ENCODE measurements at places on chromosomes 4 and X. TPM values are rescaled to one million over a fixed set of nuclear protein-coding genes. Genes with fewer than 3 reads are reported as not detected.

The MND1 gene
- 15.5 TPM for total RNA-seq

The GAB1 gene
- total RNA-seq: 49.3 TPM

The CT45A5 gene
- not detected for total RNA-seq

The HMX1 gene
- not detected for total RNA-seq

The GPR34 gene
- total RNA-seq: not detected

The TEX13C gene
- not detected for total RNA-seq

The MAGEA2B gene
- not detected for total RNA-seq

The RTL5 gene
- total RNA-seq: 4.3 TPM

The CITED1 gene
- total RNA-seq: not detected

DNA sequence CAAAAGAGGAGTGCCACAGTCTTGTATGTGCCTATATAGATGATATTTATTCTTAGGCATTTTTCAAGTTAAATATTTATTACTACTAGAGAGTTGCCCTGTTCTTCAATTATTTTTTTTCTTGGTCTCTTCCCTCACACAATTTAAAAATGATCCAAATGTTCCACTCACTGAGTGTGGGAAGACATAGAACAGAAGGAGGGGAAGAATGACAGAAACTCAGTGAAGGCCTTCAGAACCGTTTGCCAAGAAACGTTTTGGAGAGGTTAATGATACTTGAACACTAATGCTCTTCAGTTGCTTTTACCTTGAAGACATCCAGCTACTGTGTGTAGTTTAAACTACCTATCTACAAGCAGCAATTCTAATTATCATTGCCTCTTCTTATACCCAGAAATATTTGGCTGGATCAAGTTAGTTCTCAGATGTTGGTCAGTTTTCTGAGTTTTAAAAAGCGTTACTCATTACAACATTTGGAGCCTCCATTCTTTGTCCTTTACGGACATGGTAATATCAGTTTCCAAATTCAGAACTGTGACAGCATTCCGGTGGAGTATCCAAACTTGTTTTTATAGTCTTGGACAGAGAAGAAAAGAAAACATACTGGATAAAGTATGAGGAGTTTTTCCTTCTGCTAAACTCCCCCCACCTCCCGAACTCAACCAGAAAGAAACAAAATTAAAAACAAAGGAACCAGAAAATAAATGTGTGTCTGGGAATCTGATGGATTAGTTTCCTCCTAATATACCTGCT lies 389.7 kb downstream of the SPRY1 start:
- no peak for DNase-seq

DNA sequence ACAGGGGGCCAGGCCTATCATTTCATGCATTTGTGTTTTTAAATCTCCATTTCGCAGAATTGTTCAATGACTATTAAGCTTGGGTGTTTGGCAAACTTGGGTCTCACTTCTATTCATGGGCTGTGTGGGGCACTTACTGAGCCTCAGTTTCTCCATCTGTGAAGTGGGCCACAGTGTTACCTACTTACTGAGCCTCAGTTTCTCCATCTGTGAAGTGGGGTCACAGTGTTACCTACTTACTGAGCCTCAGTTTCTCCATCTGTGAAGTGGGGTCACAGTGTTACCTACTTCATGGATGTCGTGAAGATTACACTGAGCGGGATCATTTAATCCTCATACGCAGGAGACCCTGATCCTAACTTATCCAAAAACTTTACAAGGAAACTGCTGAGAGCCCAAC lies 115.1 kb upstream of the STX18 start:
- no peak for DNase-seq

GRCh38 chr4:74230902-74231499 lies 73.1 kb downstream of the MTHFD2L start:
- peak; percentile 80 for DNase-seq

DNA sequence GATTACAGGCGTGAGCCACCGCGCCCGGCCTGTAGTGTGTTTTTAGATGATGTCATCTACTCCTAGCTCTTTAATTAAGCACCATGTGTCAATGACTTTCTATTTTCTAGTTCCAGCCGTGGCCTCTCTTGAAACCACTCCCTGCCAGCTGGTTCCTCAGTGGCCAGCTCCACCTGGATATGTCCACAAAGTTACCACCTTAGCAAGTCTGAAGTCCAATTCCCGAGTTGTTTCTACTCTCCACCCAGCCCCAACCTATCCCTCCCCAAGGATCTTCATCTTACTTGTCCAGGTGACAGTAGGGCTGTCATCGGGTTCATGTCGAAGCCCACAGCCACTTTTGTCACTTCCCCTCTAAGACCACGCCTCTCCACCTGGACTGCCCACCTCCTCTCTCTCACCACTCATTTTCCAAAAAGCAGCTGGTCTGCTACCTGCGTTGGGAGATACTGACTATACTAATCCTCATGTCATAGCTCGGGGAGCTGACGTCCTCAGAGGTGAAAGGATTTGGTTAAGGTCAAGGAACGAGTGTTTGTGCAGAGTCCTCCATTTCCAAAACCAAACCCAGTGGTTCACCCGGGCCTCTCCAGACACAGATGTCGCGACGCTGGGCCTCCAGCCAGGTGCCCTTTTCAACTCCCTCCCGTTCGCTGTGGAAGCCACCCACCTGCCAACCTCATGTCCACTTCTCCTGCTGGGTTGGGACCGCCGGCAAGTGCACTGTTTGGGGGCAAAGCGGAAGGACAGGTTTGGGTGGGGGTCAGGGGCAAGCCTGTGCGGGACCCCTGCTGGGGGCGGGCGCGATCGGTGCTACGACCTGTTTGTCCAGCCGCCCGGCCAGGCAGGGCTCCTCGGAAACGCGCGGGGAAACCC lies 704 bp downstream of the FAM3A start:
- no peak for DNase-seq

- DNase-seq: no peak
Observed at GRCh38 chr4:73070074-73070390, 516 bp upstream of the COX18 start.

GRCh38 chrX:130321550-130321949 lies 18.2 kb upstream of the SLC25A14 start:
- DNase-seq: no peak

DNA sequence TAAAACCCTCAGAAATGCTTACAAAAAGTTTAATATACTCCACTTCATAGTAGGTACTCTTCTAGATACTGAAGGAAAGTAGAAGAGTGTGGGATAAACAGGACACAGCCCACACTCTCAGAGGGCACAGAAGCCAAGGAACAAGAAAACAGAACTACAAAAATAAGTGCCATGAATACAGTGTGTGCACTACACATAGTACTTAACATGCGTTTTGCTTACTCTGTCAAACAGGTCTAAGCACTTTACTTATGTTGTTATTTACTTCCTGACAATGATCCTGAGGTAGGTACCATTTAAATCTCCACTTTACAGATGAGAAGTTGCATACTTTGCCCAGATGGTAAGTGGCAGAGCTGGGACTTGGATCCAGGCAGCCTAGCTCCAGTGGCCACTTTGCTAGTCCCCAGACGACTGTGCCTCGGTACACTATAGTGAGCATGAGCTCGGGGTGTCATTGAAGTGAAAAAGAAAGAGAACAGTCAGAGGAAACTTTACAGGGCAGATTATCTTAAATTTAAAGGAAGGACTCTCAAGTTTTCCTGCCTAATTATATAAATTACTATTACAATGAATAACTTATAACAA lies 120.3 kb downstream of the BANK1 start:
- no peak for DNase-seq

DNA sequence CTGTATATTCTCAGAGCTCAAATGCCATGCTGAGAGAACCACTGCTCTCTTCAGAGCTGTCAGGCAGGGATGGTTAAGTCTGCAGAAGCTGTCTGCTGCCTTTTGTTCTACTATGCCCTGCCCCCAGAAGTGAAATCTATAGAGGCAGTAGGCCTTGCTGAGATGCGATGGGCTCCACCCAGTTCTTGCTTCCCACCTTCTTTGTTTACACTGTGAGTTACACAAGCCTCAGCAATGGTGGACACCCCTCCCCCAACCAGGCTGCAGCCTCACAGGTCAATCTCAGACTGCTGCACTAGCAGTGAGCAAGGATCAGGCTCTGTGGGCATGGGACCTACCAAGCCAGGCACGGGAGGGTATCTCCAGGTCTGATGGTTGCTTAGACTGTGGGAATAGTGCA lies 271.6 kb downstream of the CENPC start:
- DNase-seq: no peak

DNA sequence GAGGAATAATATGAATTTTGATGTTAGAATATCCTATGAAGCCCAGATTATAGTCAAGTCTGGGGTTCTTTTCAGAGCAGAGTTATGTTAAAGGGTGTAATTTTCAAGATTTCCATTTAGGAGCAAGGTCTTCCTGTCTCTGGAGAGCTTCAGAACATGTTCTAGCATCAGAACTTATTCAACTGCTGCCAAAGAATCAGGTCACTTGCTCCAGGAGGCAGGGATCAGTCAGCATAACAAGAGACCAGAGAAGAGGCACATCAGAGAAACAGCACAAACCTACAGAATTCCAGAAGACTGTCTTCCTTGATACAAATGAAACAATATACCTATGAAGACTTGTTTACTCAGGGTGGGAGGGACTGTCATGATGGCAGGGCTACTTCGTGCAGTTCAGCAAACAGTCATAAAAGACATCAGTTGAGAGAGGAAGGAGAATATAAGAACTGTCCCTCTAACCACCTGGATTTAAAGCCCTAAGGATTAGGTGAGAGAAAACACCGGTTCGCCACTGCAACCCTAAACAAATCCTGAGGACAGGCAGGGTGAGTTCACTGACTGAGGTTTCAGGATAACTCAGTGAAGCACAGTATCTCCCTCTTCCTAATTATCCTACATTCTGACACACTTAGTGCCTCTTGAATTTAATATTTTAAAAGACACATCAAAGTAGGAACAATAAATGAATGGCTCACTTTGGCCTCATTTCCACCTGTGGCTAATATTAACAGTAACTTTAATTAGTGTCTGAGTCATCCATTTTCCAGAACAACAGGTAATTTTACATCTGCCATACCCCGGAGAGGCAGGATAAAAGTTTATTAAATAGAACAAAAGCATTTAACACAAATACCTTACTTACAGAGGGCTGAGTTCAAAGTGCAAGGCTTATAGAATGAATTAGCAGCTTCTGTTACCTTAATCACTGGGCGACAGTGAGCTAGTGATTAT lies 93.0 kb downstream of the HDAC8 start:
- DNase-seq: no peak

GRCh38 chr4:173464481-173464880 lies 65.5 kb downstream of the HAND2 start:
- no peak for DNase-seq

DNA sequence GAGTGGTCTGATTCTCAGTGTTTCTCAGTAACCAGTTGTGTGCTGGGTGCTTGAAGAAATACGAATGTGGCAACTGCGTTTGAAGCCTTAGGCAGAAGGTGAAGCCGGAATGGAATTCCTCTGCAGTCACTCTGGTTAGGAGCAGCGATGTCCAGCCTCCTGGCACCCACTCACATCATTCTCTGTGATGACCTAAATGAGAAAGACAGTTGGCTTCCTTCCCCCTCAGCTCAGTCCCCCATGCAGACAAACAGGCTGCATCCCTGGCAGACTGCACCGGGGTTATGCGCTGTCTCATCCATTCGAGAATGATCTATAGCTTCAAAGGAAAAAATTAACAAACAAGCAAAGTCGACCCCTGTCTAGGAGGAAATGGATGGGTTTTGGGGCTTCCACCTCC lies 170.1 kb upstream of the SCML1 start:
- DNase-seq: no peak

- peak; percentile 48 for DNase-seq
Observed at GRCh38 chrX:34909151-34909550, 33.4 kb upstream of the FAM47B start.

- peak; percentile 42 for DNase-seq
Observed at GRCh38 chr4:152109531-152110509, 349.0 kb upstream of the GATB start.

- no peak for DNase-seq
Observed at GRCh38 chr4:129335818-129336217, 239.9 kb downstream of the C4orf33 start.

DNA sequence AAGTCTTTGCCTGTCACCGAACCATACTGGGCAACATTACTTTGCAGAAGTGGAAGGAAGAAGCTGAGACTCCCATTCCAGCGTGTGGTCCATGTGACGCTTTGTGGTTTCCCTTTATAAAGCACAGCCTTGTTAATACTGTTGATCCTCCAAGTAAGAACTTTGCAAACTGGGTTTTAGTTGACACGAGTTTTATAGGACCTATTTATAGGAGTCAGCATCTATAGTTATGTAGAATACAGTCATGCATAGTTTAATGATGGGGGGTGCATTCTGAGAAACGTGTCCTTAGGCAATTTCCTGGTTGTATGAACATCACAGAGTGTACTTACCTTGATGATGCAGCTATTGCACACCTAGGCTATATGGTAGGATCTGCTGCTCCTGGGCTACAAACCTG lies 1879.4 kb upstream of the TENM3 start:
- no peak for DNase-seq

DNA sequence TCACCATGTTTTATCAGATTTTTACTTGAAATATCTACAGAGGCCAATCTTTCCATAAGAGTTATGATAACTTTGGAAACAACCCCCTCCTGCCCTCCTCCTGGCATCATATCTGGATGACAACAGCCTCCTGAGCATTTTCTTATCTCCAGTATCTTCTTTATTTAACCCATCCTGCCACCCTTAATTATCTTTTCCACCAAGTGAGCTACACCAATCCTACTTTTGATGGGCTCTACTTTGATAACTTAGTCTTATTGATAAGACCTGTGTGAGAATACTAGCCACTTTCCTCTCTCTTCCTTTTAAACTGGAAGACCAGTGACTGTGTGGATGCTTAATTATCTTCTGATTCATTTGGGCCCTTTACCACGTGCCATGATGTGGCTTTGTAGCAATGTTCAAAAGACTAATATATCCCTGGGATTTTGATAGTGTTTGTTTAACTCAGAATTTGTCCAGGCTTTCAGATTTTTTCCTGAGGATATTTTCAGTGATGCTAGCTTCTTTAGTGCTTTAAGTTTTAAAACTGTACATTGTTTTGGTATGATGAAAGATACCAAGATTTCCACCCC lies 330.1 kb upstream of the GIMD1 start:
- no peak for DNase-seq

DNA sequence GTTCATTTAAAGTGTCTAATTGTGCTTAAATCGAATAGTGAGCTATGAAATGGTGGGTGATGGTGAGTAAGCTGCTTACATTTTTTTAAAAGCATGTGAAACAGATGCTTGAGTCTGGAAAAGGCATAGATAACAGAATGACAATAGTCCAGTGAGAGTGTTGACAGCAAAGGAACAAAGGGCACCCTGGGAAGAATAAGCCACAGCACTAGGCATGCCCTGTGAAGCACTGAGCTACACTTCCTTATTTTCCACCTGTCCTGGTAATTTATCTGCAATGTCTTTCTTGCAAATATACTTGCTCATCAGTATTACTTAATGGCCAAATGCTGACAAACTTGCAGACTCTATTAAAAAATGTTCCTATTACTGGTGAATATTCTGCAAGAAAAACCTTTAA lies 168.7 kb downstream of the PRDM5 start:
- no peak for DNase-seq

- peak; percentile 57 for DNase-seq
Observed at GRCh38 chr4:53779025-53779424, 187.7 kb upstream of the LNX1 start.

DNA sequence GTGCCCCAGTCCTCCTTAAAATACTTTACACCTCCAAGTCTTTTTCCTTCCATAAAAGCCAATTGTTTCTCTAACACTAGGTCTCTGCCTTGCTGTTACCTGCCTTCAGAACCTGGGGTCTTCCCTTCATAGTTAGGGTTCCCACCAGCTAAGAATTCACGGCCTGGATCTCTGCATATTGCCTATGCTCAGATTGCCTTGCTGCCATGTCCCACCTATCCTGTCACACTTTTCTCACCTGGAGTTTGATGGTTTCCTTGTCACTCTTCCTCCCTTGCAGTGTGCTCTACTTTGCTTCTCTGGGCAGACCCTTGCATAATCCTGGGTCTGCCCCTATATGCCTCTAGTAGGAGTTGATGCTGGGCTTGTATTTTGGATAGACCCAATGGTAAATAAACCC lies 36.6 kb upstream of the TMPRSS11E start:
- DNase-seq: no peak
